ENCODE measurements at places on chromosomes 13 and 19.

GRCh38 chr19:50024719-50025021 lies 502 bp downstream of the VRK3 start:
- DNase-seq, result no peak

DNA sequence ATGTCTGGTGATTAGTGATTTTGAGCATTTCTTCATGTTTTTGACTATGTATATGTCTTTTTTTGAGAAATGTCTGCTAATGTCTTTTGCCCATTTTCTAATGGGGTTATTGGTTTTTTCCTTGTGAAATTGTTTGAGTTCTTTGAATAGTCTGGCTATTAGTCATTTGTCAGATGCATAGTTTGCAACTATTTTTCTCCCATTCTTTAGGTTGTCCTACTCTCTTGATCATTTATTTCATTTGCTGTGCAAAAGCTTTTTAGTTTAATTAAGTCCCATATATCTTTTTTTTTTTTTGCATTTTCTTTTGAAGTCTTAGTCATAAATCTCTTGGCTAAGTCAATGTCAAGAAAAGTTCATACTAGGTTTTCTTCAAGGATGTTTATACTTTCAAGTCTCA lies 449.8 kb downstream of the DACH1 start:
- no peak for DNase-seq

DNA sequence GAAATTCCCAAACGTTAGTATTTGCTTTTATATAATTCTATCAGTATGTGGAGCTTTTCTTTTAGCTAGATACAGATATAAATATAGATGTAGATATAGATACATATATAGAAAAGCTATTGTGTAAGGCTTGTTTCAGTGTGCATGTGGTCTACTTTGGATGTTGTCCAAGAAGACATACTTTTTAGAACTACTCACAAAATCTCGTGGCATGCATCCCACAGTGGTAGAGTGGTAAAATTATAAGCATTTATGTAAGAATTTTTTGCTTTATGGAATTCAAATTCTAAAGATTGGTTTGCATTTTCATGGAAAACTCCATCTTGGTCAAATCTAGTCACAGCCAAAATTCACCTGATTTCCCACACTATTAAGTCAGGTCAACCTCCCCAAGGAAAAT lies 880.4 kb downstream of the EFNB2 start:
- no peak for DNase-seq

DNA sequence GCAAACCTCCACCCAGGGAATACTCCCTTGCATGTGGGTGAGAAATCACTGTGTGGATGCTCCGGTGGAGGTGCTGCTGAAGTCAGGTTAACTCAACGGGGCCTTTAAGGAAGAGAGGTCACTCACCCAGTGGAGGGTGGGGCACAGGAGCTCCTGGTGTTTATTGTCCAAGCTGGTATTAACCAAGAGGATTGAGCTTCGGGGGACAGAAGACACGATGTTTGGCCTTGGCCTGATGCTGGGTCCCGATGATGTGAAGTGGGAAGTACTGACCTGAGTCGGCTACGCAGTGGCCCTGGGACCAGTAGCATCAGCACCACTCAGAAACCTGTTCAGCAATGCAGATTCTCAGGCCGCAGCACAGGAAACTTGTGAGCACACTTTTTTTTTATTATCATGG lies 85.7 kb upstream of the WASF3 start:
- DNase-seq, result no peak

GRCh38 chr19:32720936-32721250 lies 1.3 kb downstream of the TDRD12 start:
- no peak for DNase-seq

GRCh38 chr19:33497778-33498175 lies 23.8 kb downstream of the PEPD start:
- DNase-seq, result no peak
